ENCODE measurements at places on chromosomes 16 and 17.

- no peak for DNase-seq
Observed at GRCh38 chr17:33469911-33470310, 176.8 kb upstream of the ASIC2 start.

GRCh38 chr16:58471209-58471975 is 28.6 kb upstream of the NDRG4 start:
- DNase-seq: no peak

GRCh38 chr16:75226550-75227360 is 8.0 kb downstream of the CTRB1 start:
- DNase-seq: no peak

- no peak for DNase-seq
Observed at GRCh38 chr17:72346306-72346705, 225.5 kb downstream of the SOX9 start.

DNA sequence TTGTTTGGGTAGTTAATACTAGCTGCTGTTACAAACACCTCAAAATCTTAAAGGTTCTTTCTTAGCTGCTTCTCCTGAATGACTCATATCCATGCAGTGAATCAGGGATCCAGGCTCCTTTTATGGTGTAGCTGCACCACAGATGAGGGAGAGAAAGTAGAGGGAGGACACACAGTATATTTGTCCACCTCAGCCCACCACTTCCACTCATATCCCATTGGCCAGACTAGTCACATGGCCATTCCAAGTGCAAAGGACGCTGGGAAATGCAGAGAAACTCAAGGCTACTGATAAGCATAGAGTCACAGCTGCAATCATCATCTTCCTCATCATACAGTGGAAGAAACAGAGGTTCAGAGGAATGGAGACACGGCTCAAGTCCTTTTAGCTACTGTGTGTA is 63.8 kb downstream of the GSG1L start:
- DNase-seq: no peak

- DNase-seq: no peak
Observed at GRCh38 chr17:77631307-77631706, 327.2 kb upstream of the TNRC6C start.

GRCh38 chr16:85422196-85422631 is 190.9 kb upstream of the GSE1 start:
- no peak for DNase-seq

DNA sequence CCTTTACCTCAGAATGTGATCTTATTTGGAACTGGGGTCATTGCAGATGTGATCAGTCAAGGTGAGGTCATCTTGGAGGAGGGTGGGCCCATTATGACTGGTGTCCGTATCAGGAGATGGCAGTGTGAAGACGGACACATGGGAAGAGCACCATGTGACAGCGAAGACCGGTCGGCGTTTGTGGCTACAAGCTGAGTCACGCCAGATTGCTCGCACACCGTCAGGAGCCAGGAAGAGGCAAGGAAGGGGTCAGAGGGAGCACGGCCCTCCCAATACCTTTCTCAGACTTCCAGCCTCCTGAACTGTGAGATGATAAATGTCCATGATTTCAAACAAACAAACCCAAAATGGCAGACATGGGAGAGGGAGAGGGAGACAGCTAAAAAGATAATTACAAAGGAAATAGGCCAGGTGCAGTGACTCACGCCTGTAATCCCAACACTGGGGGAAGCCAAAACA is 13.2 kb downstream of the STARD3 start:
- no peak for DNase-seq

GRCh38 chr17:78507526-78507925 is 69.7 kb downstream of the DNAH17 start:
- no peak for DNase-seq

- no peak for DNase-seq
Observed at GRCh38 chr17:71099003-71099714, 929.8 kb downstream of the KCNJ2 start.

DNA sequence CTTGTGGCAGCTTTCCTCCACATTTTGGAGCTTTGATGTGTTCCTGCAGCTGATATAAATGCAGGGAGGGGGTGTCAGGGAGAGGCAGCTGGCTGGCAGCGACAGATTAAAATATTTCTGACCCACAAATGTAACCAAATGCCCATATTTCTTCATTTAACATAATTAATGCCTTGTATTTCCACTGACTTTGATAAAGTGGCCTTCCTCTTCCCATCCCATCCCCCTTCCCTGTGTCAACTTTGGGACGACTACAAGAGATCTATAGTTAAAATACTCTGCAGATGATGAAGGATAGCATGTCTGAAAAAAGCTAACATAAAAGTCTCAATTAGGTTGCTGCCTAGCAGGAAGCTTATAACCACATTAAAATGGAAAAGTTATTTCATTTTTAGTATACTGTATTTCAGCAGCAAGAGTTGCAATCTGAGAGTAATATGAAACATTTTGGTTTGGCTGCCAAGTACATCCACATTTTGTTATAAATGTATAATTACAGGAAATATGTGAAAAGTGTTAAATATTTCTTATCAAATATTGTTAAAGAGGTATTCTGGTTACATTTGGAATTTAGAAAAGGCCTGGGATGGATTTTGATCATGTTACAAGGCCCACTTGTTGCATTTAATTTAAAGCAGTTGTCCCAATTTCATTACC is 238.7 kb upstream of the TBX2 start:
- DNase-seq: no peak

GRCh38 chr17:63973247-63973646 is 529 bp upstream of the SCN4A start:
- no peak for DNase-seq

GRCh38 chr17:28788100-28788499 is 44.3 kb downstream of the TRAF4 start:
- no peak for DNase-seq

DNA sequence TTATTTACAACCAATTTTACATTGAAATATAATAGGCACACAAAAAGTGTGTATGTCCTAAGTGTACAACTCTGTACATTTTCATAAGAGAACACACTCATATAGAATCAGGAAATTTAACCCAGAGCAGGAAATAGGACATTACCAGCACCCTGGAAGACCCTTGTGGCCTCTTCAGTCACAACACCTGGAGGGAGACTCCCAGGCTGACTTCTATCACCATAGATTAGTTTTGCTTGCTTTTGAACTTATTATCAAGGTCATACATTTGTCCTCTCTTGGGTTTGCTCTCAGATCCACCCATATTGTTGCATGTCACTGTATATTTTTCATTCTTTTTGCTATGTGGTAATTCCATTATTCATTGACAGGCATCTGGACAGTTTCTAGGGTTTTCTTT is 5.8 kb downstream of the RIPOR1 start:
- DNase-seq: no peak

- DNase-seq: no peak
Observed at GRCh38 chr17:43845766-43846165, 1.2 kb upstream of the CD300LG start.

DNA sequence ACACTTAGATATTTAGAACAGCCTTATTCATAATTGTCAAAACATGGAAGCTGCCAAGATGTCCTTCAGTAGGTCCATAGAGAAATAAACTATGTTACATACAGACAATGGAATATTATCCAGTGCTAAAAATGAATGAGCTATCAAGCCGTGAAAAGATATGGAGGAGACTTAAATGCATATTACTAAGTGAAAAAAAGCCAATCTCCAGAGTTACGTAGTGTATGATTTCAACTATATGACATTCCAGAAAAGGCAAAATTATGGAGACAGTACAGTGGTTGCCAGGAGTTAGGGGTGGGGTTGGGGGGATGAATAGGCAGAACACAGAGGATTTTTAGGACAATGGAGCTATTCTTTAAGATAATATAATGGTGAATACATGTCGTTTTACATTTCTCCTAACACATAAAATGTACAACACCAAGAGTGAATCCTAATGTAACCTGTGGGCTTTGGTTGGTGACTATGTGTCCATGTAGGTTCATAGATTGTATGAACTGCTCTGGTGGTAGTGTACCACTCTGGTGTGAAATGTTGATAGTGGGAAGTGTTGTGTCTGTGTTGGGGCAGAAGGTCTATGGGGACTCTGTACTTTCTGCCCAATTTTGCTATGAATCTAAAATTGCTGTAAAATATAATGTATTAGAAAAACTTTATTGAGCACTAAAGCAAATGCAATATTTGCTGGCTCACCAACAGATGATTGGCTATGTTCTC is 122.6 kb downstream of the USP22 start:
- DNase-seq: no peak

DNA sequence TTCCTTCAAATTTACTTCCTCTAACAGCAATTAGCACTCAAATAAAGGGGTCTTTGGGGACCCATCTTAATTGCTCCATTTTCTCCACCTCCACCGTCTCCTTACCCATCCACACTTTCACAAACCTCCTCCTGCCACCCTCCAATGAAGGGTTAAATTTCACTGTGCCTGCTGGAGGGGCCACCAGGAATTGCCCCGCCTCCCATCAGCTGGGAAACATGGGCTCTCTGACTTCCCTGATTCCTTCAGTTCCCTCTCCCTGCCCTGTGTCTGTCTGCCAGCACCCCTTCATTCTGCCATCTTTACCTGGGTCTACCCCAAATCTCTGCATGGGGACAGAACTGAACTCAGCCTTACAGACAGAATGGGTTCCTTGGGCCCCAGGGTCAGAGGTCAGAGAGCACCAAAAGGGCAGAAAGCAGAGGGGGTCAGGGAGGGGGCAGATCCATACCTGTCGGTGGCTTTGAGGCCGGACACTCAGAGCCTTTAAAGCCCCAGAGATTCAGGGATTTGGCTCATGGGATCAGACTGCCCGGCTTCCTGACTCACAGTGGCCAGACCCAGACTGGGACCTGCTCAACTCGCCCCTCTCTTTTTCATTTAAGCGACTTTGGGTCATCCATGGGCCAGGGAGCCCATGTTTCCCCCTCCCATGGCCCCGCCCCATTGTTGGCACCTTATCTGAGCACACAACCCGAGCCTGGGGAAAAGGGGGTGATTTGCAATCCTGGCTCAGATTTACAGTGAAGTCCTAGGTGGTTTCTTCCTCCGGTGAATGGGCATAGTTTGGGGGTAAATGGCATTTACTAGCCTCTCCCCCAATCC is 17.6 kb upstream of the SP2 start:
- DNase-seq: no peak

- DNase-seq: no peak
Observed at GRCh38 chr17:4358154-4358553, 8.3 kb downstream of the UBE2G1 start.

GRCh38 chr17:29674281-29674680 is 51.6 kb upstream of the CORO6 start:
- peak; percentile 22 for DNase-seq

- no peak for DNase-seq
Observed at GRCh38 chr16:1787322-1788094, 4.7 kb downstream of the NUBP2 start.

GRCh38 chr17:57585341-57586195 is 159.5 kb downstream of the CCDC182 start:
- no peak for DNase-seq

DNA sequence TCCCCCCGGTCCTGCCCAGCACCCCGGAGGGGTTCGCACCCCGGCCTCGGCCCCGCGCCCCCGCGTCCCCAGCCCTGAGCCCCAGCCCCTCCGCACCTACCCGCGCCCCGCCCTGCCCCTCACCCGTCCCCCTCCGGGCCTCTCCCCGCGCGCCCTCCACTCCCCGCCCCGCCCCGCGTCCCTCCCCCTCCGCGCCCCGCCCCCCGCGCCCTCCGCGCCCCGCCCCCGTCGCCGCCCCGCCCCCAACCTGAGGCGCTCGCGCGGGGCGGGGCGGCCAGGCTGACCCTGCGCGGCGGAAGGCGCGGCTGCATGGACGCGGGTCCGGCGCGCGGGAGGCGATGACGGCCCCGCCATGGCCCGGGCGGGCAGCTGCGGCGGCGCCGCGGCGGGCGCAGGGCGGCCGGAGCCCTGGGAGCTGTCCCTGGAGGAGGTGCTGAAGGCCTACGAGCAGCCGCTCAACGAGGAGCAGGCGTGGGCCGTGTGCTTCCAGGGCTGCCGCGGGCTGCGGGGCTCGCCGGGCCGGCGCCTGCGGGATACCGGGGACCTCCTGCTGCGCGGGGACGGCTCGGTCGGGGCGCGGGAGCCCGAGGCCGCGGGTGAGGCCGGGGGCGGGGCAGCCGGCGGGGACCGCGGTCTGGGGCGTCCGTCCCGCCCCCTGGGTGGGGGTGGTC is at the start of gene SPIRE2:
Gene SPIRE2 (plus strand): TSS at position 277 of the 671 bp plus-strand sequence. CDS start 76 bp downstream, at position 353.
- DNase-seq: peak; percentile 65

GRCh38 chr17:50277357-50277754 is 3.1 kb downstream of the TMEM92 start:
- no peak for DNase-seq

Data from activated CD4-positive, alpha-beta T cell treated with anti-CD3 and anti-CD28 coated beads, Interleukin-2, Interleukin-6, amounts not matched to agents 100 ng/mL and 50 ng/mL, durations not matched to agents 16 hours and 8 hours (primary cell).